ENCODE measurements at places on chromosomes 1 and 21.
A peak's percentile ranks its signal among the peaks of the same experiment; 100 is the strongest.

GRCh38 chr1:199811163-199811562 lies 216.3 kb upstream of the NR5A2 start:
- no peak for DNase-seq

GRCh38 chr1:24572301-24572700 lies 16.4 kb downstream of the NCMAP start:
- DNase-seq, result no peak

DNA sequence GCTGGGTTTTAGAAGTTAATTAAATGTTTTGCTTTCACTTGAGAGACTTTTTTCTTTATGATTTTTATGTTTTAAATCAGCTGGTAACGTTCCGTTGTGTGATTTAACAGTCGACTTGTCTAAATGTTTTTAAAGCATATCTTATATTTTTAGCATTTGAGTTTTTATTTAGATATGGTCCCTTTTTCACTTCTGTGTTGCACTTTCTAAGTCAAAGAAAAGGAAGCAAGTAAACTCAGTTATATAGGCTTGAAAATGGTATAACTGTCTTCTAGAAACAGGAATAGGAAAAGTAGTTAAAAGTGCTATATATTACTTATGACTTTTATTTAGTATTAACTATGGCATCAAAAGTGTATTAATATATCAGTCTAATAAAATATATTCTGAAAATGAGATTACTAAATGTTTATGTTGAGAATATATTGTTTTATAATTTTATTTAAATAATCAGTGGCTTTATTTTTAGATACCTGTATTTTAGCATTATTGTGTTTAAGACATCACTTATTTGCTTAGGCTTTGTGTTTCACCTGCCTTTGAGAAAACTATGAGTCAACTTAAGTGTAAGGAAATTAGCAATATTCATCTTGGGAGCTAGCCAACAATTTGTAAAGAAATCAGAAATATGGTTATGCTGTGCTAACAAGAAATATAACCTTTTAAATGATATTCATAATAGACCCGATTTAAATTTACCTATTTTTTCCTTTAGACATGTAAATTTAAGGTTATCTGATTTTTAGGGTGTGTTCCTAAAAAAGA lies 60.5 kb downstream of the RABGAP1L start:
- no peak for DNase-seq

DNA sequence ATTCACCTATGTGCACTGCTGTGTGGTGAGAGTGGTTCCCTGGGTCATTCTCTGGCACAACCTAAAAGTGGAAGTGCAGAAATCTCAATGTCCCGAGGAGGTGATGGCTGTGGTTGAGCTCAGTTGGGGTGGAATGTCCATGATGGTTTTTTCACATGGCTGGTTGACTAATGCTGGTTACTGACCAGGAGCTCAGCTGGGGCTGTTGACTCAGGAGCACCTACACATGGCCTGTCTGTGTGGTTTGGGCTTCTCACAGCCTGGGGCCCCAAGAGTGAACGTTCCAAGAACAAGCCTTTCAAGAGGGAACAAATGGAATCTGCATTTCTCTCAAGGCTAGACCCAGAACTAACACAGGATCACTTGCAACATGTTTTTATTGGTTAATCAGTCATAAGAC lies 6.4 kb upstream of the KANK4 start:
- no peak for DNase-seq

GRCh38 chr1:64291931-64292330 lies 88.5 kb downstream of the UBE2U start:
- DNase-seq, result no peak

DNA sequence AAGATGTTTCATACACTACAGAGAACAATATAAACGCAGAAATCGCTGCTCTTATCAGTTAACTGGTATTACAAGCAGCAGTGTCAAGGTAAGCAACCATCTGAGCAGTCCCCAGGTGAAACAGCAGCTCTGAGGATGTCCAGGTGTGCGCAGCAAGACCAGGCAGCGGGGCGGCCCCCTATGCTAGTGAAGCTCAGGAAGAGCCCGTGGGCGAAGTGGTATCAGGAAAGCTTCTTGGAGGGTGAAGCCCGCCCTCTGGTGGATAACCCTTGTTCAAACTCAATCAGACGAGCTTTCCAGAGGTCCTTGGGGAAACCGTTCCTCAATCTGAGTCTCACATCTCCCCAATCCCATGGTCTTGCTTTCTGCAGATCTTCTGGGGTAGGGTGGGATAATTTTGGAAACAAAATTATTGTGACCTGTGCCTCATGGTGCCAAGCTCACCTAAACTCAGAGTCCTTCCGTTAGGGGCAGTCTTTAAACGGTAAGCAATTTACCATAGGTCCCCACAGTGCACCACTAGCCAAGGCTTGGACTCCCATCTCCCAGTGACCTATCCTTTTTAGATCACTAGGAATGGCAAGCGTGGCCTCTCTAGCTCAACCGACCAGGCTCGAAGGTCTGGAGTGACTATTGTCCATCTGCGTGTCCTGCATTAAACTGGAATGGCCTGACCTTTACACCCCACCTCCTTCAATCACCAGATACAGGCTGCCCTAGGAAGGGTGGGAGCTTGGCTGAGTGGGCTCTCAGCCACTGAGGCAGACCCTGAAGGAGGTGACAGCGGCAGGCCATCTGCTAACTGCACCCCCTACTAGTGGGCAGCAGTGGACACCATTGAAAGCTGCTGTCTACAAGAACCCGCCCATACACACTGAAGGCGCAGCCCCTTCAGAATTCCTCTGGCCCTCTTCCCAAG lies 13.6 kb upstream of the FAM110D start:
- peak; percentile 88 for DNase-seq

DNA sequence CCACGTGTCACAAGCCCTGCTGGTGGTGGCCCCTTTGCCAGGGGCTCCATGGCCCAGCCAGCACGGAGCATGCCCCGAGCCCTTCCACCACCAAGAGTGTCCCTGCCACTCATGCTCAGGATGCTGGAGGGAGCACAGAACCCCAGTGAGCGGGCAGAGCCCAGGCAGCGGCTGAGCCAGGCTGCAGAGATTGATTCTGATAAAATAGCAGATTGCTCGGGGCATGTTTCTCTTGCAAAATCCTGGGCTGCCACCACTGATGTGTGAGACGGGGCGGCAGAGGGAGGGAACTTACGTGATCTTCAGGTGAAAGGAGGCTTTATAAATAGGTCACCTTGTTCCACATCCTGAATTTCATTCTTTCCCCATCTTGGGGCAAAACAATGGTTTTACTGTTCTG lies 53.2 kb downstream of the SPSB1 start:
- DNase-seq, result no peak

DNA sequence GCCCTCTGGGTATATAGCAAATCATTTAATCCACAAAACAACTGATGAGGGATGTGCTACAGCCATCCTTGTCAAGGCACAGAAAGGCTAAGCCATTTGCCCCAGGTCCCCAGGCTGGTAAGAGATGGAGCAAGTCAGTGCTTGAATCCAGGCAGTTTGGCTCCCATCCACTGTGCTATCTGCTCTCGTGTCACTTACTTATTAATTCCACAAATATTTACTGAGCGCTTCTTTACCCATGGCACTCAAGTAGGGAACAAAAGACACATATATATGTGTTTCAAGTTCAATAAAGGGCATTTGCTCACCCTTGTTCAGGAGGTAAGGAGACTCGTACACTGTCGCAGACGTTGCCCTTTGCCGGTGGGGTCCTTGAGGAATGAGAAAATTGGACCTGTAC lies 38.6 kb upstream of the MPZL1 start:
- DNase-seq, result no peak

- DNase-seq, result no peak
These were observed 8.9 kb downstream of the LYST start for GRCh38 chr1:235857756-235858155.

GRCh38 chr21:27213303-27213702 lies 246.4 kb upstream of the ADAMTS5 start:
- no peak for DNase-seq
